CD4-positive, alpha-beta T cell treated with Interleukin-21 for 1 hour (primary cell): ENCODE measurements at places on chromosomes 12 and 14.

DNA sequence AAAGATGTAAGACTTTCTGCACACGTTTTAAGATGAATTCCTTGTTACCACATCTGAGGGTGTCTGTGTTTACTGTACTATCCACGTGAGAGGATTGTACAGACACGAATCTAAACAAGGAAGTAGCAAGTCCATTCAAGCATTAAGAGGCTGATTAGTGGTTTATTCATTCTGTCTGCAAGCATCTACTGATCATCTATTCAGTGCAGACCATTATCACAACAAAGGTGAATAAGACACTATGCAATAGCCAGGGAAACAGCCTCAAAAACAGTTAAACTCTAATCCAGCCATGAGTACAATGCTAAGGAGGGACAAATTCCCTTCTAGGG, 111.6 kb upstream of the PZP start:
- no peak for DNase-seq

DNA sequence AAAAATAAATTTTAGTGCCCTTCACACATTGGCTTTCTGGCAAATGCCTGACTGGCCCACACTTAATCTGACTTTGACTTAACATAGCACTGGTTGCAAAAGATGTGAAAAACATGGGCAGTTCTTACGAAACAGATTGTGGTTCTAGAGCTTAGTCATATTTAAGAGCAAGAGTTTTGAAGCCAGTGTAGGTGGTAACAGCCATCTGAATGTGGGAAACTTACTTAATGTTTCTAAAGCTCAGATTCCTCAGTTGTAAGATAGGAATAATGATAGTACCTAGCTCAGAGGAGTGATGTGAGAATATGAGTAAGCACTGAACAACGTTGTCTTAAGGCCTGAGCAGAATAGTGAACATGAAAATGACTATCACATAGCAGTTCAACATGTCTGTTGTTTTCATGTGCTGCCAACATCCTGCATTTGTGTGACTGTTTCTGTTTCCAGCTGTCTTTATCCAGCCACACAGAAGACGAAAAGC, 262.7 kb downstream of the SYT1 start:
- DNase-seq: no peak

DNA sequence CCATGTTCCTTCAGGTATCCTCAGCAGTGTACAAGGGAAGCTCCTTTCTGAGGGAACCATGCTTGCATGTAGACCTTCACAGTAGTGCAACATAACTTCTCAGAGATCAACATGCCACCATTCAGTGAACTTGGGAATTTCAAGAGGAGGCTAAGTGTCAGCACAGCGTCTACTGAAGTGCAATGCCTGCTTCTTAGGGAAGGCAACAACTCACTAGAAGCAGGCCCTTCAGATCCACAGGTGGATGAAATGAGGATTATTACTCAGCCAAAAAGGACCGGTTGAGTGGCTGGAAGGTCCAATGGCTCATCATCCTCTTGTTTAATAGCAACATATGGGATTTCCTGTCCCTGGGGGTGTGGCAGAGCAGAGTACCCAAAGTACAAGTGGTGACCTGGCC, 18.7 kb downstream of the RNASE10 start:
- no peak for DNase-seq

- DNase-seq: no peak
Observed at GRCh38 chr12:21172079-21172478, 41.1 kb downstream of the SLCO1B1 start.

- no peak for DNase-seq
Observed at GRCh38 chr12:47376927-47377326, 297.2 kb upstream of the AMIGO2 start.

GRCh38 chr12:67647181-67647798, 1.3 kb upstream of the DYRK2 start:
- DNase-seq: no peak

DNA sequence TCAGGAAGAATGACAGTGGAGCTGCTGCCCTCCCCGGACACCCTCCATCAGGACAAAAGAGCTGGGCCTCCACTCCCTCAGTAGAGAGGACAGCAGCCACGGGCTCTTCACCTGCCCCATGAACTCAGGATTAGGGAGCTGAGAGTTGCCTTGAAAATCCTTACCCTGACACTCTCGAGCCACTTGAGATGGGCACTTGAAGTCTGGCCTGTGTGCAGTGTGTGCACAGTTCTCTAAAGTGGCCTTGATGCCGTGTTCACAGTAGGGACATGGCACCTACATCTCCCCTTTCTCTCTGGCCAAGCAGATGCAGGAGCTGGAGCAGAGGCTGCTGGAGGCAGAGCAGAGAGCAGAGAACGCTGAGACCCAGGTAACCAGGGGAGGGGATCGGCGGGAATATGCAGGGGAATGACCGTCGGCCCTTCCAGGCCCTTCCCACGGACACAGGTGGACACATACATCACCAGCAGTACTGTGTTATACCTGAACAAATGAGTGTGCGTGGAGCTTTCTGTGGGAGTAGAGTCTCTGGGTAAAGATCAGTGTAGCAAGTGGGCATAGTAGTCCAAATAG, 22.5 kb downstream of the PLEKHH1 start:
- no peak for DNase-seq

DNA sequence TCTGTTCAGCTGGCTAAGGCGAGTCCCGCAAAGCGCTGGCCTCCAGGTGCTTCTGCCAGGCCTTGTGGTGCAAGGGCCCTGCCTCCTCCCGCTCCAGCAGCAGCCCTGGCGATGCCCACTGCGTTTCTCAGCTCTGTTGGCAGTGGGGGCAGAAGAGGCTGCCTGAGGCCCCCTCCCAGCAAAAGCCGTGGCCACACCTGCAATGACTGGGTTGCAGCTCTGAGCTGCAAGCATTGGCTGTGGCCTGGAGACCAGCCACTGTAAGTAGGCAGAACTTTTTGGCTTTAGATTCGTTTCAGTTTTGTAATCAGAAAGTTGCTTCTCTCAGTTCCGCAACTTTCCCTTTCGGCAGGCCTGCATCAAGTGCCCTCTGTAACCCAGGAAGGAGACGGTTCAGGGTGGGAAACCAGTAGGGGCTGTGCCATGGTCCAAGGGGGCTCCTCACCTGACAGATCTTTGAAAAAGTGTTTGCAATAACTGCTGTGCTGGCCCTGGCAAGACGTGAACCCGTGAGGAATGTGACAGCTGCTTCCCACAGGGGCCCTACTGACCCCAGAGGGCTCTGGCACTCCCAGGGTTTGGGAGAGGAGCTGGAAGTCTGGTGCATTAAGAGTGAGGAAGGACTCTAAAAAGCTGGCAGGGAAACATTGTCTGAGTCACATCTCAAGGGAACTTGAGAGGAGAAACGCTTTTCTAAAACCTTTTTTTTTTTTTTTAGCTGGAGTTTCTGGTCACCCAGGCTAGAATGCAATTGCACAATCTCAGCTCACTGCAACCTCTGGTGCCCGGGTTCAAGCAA, 54.5 kb upstream of the MAX start:
- DNase-seq: no peak

DNA sequence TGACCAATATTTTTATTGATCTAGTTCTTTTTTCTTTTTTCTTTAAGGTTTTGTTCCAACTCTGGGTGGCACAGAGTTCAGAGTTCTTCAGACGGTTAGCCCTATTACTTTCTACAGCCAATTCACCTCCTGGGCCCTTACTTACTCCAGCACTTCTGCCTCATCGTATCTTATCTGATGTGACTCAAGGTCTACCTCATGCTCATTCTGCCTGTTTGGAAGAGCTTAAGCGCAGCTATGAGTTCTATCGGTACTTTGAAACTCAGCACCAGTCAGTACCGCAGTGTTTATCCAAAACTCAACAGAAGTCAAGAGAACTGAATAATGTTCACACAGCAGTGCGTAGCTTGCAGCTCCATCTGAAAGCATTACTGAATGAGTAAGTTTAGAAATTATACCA, 64.7 kb downstream of the VEZT start:
- no peak for DNase-seq

DNA sequence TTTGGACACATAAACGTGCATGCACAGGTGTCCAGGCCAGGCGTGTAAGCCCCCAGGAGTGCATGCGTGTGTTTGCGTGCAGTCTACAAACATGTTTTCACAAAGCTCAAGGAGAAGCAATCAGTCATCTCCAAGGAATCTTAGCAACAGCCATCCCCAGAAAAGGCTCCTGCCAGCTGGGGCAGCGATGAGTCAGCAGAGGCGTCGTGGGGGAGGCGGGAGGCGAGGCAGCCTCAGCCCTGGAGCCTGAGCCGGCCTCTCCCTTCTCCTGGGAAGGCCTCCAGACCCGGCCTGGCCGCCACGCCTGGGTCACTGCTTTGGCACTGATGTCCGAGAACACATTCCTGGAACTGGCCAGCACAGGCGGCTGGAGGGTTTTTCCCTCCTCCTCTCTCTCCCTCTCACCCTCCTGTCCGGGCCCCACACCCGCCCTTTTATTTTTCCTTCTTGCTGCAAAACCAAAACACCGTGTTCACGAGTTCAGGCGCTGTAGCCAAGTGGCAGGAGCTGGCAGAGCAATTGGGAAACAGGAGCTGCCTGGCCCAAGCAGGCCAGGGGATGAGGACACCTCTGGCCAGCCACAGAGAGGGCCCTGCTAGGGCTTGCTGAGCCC, 92.7 kb downstream of the LRRC74A start:
- DNase-seq: no peak

DNA sequence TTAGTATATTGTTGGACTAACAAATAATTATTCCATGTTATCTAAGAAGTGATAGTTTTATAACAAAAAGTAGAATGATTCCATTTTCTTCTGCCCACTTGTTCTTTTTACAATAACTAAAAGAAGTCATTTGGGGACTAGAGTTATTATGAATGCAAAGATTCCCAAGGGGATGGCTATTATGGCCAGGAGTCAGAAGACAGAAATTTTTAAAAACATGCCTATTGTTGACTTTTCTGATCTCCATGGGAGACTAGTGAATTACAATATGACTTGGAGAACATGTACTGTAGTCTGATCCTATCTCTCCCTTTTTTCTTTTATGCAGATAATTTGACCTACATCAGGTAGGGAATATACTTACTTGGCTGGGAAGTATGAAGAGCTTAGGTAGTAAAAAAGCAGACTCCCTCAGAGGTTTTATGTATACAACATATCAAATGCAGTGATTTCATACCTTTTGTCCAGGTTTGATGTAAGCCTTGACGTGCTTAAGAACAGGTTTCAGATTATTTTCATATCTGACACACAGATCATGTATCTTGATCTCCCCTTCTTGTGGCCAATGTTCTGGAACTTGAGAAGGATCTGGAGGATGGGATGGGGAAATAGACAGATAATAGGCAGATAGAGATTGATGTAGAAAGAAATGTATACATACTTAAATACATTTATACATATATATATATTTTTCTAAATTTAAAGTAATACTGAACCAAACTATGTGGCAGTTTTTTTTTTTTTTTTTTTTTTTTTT, 41.0 kb upstream of the KCNJ8 start:
- DNase-seq: no peak

GRCh38 chr12:5830111-5830510, 114.9 kb downstream of the ANO2 start:
- no peak for DNase-seq

- no peak for DNase-seq
Observed at GRCh38 chr14:71273366-71273765, 366.1 kb downstream of the PCNX1 start.

- DNase-seq: no peak
Observed at GRCh38 chr12:54033106-54033979, 493 bp downstream of the HOXC5 start.
